Choroid plexus epithelial cell (primary cell): ENCODE measurements at places on chromosomes 5 and 9.
A peak's percentile ranks its signal among the peaks of the same experiment; 100 is the strongest.

DNA sequence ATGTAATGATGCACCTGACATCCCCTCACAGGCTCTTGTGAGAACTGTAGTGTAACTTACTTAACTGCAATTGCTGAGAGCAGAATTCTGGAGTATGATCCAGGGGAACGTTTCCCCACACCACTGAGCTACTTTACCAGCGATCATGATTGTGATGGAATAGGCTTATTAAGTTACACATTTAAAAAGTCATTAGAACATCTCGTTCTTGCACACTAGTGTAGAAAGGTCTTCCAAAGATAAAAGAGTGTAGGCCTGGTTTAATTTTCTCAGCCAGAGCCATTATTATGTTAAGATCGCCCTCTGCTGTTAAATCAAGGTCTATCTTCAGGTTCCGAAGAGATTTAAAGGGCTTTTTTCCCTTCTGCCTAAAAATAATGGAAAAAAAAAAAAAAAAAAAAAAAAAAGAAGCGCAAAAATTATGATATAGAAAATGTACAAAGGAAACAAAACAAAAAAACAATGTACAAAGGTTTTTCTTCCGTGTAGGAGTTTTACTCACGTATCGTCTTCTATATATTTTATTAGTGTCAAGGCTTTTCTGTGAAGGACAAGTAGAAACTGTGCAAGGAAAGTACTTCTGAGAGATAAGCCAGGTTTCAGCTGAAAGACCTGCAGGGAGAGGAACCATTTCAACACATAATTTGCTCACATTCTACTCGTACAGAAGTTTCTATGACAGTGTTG, 18.6 kb upstream of the MOB3B start:
- DNase-seq, result peak; percentile 73

DNA sequence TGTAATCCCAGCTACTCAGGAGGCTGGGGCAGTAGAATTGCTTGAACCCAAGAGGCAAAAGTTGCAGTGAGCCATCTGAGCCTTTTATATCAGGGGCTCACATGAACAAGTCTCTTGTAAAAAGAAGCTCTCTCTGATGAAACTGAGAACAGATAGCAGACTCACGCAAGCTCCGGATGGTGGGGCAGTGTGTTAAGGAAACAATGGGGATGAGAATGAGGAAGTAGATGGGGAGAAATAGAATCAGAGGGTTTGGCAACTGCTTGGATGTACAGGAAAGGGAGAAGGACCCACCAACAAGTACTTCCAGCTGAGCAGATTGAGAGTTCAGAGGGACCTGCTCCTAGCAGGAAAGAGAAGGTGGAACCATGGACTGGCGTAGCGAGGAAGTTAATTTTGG, 18.6 kb downstream of the TMEM252 start:
- DNase-seq, result no peak

DNA sequence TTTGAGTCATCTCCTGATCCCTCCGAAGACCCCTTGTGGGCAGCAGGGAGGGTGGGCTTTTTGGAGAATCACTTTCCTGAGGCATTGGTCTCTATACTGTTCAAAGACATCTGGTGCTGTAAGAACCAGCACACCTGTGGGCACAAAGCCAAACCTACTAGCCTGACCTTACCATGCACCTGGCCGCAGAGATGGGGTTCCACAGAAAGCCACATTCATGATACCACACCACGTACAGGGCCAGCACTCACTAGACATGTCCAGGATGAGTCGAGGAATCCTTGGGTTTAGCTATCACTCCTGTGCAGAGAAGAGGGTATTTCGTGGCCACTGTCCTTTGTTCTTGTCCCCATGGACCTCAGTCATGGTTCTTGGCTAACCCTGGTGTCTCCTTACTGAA, 203.4 kb downstream of the CACNA1B start:
- DNase-seq, result no peak

GRCh38 chr5:179300581-179301180, 44.6 kb downstream of the ADAMTS2 start:
- no peak for DNase-seq

DNA sequence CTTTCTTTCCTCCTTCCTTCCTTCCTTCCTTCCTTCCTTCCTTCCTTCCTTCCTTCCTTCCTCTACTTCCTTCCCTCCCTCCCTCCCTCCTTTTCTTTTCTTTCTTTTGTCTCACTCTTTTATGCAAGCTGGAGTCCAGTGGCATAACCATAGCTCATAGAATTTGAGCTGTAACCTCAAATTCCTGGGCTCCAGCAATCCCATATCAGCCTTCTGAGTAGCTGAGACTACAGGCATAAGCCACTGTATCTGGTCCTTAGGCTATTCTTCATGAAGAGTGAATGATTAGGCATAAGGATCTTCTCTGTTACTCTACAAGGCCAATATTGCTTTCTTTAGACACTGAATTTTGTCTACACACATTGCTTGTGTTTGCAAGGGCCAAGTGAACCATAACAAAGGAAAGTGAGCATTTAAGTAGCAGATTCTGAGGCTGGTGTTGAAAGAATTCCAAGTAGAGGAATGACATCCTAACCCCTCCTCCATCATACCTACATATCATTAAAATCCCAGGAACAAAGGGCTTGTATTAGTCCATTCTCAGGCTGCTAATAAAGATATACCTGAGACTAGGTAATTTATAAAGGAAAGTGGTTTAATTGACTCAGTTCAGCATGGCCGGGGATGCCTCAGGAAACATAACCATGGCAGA, 293.2 kb downstream of the HCN1 start:
- DNase-seq, result no peak

GRCh38 chr5:87278590-87279100, 11.0 kb downstream of the RASA1 start:
- no peak for DNase-seq

- no peak for DNase-seq
Measured at GRCh38 chr9:74554751-74555419, 57.8 kb downstream of the RORB start.

DNA sequence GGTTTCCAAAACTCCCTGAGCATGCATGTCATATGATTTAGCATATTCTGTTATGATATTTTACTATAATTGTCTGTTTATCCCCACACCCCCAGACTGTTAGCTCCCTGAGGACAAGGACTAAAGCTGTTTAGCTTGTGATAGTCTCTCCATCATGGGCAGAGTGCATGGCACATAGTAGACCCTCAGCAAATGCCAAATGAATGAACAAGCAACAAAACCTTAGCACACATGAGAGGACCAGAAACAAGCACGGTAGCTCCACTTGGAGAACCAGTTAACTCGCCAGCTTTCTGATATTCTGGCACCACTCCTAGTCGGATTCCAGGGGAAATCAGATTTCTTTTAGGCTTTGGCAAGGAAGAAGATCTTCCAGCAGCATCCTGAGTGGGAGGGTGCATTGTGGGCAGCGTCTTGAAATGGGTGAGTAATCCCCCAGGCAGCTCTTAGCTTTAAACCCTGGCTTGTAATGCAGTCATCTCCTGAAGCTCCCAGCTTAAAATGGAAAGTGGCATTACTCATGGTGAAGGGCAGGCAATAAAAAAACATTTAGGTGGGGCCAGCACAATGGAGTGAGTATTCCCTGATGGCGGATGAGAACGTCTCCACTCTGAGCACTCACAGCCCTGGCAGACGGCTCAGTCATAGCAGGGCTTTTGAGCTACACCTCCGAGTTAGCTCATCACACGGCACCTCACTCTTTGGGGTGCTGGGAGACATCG, 41.1 kb downstream of the FGF1 start:
- DNase-seq, result peak; percentile 93

- no peak for DNase-seq
Measured at GRCh38 chr5:852018-852417, 1.2 kb upstream of the ZDHHC11 start.

GRCh38 chr5:179385914-179386313, 40.7 kb upstream of the ADAMTS2 start:
- no peak for DNase-seq

DNA sequence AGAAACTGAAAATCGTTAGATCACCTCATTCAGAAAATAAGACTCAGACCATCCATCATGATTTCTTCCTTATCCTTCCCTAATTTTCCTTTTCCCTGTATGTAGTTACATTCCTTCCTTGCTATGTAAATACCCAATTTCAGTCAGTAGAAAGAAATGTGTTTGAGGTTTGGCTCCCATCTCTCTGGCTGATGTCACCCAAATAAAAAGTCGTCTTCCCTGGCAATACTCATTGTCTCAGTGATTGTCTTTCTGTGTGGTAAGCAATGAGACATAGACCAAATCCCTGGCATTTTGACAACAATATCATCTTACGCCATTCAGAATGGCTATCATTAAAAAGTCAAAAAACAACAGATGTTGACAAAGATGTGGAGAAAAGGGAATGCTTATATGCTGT, 303.9 kb upstream of the EDIL3 start:
- peak; percentile 74 for DNase-seq

DNA sequence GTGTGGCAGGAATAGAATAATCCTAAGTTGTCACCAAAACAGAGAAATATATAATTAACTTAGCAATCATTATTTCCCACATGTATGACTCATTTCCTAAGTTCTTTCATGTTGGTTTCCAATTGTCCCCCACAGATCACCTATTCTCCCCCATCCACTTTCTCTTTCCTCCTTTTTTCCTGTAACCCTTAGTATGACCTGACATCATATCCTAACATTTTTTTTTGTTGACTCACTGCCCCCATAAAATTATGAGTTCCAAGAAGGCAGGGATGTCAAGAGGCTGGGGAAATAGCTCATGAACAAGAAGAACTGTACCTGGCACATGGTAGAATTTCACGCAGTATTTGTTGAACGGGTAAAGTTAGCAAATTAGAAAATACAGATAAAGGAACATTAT, 186.7 kb downstream of the DCP2 start:
- peak; percentile 22 for DNase-seq

DNA sequence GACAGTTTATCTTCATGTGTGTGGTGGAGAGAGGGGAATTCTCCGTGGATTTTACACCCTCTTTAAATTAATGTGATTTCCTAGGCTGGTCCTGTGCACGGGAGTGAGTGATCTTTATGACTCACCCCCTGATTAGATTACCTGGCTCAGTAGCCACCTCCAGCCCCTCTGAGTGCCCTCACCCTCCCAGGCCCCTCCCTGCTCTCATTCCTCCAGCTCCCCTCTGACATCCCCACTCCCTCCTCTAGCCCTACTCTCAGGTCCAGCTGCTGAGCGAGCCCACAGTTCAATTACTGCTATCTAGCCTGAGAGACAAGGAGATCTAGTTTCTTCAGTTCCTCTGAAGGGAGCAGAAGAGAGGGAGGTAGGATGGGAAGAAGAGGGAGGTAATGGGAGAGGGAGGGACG, 61.8 kb upstream of the ARAP3 start:
- no peak for DNase-seq

DNA sequence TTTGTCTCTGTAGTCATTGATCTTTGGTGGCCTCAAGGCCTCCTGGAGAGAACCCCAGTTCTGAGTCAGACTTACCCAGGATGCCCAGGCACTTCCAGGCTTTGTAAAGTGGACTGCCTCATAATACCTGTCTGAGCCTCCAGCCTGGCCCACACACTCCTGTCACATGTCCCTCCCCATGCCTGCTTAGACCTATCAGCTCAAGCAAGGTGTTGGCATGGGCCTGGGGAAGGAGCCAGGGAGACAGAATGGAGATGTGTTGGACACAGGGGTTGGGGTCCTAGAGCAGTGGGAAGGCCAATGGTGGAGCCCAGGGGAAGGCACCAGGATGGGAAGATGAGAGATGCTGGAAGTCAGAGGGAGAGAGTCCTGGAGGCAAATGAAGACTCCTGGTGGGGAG, 136.2 kb downstream of the CFAP90 start:
- DNase-seq, result peak; percentile 4

- DNase-seq, result peak; percentile 54
Measured at GRCh38 chr9:95773053-95773418, 102.5 kb upstream of the ERCC6L2 start.

DNA sequence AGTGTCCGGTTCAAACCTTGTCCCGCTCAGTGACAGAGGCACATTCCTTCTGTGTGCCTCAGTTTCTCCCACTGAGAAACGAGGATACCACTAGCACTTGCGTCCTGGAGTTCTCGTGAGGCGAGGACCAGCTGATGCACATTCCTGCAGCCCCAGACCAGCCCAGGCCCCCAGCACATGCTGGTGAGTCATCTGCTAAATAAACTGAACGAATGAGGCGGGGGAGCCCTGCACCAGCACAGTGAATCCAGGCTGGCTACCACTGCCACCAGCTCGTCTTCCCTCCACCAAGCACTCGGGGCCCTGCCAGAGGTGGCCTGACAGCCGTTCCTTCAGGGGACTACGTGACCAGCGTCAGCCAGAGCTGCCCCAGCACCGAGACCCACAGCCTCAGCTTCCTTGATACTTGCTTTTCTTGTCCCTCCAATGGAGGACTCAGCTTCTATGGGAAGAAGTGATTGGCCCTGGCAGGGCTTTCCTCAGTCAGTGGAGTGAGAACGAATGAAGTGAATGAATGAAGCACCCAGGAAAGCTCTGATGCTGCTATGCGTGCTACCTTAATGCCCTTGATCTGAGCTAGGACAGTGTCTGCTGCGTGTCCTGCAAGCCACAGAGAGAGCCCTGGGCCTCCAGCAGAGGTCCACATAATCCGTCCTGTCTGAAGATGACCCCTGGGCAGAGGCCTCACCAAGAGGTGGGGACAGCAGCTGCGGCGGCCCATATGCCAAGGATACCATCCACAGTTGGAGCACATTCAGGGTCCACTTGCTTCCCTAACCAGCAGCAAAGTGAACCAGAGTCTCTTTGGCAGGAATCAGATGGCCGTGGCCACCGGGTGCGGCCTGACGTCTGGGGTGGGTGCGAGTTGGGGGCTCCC, 13.5 kb upstream of the BARX1 start:
- DNase-seq, result peak; percentile 63

GRCh38 chr9:96203867-96204501, 98.0 kb downstream of the HSD17B3 start:
- no peak for DNase-seq

DNA sequence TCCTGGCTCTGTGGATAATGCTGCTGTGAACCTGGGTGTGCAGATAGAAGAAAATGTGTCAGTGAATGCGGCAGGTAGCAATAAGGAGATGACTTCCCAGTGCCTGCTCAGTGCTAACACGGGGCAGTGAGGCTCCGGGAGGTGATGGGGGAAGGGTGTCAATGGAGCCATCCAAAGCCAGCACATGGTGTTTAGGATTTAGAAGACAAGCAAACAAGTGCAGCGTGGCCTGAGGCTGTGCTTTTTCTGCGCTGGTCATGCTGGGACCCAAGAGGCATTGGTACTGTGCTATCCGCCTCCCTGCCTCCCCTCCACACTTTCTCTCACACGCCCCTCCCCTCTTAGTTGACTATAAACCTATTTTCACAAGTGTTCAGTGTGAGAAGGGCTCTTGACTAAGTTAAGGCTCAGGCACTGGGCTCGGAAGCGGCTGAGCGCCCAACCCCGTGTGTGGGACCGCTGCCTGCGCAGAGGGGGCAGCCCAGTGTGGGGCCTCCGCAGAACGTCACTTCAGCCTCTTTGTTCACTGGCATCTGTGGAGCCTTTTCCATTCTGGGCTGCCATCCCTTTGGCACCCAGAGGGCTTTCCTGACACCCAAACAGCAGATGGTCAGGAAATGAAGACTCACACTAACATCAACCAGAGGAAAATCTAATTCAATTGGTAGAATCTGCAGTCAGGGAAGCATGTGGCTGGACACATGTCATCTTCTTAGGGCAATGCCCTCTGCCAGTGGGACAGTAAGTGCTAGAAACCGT, 21.8 kb upstream of the NINJ1 start:
- no peak for DNase-seq

DNA sequence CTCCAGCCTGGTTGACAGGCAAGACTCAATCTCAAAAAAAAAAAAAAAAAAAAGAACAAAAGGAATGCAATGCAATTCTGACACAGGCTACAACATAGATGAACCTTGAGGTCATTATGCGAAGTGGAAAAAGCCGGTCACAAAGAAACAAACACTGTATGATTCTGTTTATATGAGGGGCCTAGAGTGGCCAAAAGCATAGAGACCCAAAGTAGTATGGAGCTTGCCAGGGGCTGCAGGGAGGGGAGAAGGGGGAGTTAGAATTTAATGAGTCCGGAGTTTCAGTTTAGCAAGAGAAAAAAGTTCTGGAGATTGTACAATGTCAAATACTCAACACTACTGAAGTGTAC, 33.2 kb upstream of the ASS1 start:
- no peak for DNase-seq
